Hematopoietic multipotent progenitor cell treated with erythropoietin and hydrocortisone succinate and interleukin-3 and kit ligand, for 17 days (in vitro differentiated cells): ENCODE measurements at places on chromosomes 5 and 9.

DNA sequence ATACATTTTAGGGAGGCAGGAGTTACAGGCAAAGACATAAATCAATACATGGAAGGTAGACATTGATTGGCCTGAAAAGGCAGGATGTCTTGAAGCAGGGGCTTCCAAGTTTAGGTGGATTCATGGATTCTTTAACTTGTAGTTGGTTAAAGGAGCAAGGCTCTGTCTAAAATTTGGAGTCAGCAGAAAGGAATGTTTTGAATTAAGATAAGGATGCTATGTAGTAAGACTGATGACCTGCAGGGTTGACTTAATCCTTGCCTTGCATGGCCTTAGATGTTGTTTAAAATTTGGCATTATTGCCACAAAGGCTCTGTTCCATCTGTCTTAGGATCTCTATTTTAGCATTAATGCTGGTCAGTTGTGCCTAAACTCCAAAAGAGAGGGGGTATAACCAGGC is 171.3 kb downstream of the C5orf15 start:
- no peak for DNase-seq

- DNase-seq: peak; percentile 13
These were observed 45.6 kb upstream of the SLC30A5 start for GRCh38 chr5:69048230-69048629.

GRCh38 chr9:137460363-137461315 is 1.5 kb upstream of the NSMF start:
- no peak for DNase-seq

GRCh38 chr9:119487118-119487827 is 118.0 kb upstream of the BRINP1 start:
- no peak for DNase-seq

DNA sequence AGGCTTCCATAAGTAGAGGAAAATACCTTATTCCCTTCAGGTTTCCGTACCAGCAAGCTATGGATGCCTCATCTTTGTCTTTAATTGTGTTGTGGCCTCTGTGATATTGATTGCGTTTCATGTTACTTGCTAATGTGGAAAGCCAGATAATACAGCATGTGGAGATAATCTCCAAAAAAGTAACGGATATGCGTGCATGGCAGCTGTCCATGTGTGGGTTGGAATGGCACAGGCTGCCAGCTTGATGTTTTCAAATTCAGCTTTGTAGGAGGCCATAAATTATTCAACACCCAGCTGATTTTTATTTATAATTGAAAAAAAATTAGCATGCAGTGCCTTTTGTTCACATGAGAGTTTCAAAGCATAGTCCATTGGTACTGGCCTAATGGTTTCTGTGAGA is 144.9 kb downstream of the GIN1 start:
- no peak for DNase-seq

DNA sequence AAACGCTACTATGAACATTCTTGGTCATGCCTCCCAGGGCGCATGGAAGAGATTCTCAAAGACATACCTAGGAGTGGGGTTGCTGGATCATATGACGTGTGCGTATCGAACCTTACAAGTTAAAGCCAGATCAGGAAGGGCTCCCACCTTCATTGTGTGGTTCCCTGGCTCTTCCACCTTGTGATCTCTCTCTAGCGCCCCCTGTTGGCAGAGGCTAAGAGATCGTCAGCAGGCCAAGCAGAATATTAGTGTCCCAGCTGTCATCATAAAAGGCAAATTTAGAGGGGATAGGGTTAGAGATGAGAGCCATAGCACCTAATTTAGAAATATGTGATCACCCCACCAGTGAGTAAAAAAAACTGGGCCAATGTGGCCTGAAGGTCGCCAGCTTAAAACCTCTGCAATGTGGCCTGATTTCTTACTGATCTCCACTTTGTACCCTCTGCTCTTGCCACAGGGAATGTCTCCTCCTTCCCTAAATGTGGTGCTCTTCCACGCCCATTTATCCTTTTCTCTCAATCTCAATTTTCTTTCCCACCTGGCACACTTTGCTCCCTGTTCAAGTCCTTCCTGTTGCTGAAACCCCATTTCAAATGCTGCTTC is 91.7 kb upstream of the SHB start:
- DNase-seq: peak; percentile 76

- no peak for DNase-seq
These were observed 76.5 kb downstream of the COL5A1 start for GRCh38 chr9:134717924-134718645.

DNA sequence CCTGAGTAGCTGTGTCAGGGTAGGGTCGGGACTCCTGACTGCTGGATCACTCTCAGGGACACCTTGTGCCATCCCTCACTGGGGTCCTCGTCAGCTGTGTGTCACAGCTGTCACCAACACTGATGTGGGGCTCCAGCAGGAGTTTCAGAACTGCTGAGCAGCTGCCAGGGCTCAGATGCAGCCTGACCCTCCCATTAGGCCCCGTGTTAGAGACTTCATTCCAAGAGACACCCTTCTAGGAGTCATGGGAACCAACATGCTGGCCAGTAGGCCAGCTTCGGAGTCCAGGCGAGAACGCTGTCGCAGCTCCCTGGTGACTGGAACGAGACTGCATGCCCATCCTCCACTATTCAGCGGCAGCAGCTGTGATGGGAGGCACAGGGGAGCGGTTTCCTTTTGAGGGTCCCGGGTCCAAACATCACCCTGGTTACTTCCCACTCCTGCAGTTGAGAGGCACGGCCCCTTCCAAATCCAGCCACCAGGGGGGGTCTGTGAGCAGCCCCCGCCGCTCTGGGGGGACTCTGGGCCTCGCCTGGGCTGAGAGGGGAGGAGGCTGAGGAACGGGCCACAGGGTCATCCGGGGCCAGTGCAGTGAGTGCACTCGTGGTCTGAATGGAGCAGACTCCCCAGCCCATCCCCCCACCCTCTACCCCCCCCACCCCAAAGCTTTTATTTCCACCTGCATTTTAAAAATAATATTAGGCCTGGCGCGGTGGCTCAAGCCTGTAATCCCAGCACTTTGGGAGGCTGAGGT is 12.6 kb upstream of the TCF7 start:
- peak; percentile 72 for DNase-seq

DNA sequence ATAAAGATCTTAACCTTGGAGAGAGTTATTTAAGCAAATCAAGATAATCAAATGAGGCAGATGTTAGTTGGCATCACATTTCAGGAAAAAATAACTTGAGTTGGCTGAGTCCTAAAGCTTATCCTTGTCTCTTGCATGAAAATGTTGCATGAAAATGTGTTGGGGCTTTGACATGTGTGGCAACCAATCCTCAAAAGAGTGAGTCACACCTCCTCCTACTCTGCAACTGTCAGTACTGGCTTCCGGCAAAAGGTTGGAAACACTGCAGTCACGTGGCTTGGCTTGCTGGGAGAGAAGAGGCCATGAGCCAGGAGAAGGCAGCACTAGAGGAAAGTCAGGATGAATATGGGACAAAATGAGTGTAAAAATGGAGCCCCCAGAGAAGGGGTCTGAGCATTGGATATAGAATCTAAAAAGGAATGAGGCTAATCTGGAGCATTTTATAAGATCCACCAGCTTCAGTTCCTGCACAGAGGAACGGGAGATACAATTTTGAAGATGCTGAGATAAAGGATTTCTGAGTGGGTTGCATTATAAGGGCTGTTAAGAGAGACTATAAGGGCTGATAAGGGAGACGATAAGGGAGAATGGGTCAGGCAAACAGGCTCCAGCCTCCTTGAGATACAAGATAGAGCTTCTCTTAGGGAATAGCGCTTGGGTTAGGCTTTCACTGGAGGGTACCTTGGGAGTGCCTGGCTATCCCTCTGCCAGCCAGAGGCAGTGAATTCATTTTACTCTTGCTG is 43.1 kb downstream of the SPATA31D1 start:
- no peak for DNase-seq

GRCh38 chr5:120472911-120473310 is 8.8 kb downstream of the PRR16 start:
- DNase-seq: no peak

DNA sequence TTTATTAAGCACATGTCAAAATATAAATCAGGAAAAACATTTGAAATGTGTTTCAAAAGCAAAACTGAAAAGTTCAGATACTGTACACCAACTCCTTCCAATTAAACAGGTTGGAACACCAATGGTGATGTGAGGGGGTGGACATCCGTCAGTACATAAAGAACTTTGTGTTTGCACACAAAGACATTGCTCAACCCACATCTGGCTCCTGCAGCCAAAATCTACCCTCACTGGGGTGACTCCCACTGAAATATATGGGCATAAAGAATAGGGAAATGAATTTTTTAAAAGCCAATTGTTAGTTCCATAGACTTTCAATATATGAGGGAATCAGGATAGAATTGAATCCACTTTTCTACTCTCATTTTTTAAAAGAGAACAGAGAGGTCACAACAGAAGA is 63.9 kb downstream of the MEGF9 start:
- no peak for DNase-seq

DNA sequence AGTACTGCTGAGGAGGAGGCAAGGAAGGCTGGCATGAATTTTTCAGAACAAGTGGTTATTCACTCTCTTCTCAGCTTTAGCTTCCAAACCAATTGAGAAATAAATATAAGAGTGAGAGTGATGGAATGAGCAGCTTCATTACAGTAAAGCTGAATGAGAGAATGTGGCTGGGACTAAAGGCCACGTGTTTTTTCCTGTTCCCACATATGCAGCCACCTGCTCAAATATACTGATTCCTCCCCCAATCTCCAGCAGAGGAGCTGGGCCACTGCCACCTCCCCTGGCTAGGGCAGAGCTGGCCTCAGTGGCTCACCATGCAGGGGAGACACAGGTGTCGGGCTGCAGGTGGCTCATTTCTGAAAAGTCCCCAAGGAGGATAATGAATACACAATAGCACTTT is 1505.3 kb upstream of the WWC1 start:
- DNase-seq: no peak

- DNase-seq: no peak
These were observed 10.6 kb downstream of the TENT4A start for GRCh38 chr5:6723816-6724300.

GRCh38 chr9:136394312-136395019 is 5.5 kb downstream of the SNAPC4 start:
- DNase-seq: no peak

DNA sequence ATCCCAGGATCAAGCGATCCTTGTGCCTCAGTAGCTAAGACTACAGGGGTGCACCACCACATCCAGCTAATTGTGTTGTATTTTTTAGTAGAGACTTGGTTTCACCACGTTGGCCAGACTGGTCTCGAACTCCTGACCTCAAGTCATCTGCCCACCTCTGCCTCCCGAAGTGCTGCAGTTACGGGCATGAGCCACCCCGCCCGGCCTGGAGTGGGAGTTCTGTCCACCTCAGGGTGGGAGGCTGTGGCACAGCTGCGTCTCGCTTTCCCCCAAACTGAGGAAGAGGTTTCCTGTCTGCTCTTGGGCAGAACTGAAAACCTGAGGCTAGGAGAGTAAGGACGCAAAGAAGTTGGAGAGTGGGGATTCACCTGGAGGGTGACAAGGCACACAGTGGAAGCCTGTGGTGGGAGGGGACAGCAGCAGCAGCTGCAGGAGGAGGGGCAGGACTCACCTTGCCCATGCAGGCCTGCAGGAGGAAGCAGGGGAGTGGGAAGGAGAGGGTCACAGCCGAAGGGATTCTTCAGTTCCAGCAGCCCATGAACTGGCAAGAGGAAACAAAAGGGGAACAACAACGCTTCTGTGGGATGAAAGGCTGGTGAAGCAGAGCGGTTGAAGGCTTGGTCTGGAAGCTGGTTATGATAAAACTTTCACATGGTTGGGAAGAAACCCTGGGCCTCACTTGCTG is 181.4 kb downstream of the GAS1 start:
- no peak for DNase-seq
